ENCODE measurements at places on chromosomes 2 and 18.

DNA sequence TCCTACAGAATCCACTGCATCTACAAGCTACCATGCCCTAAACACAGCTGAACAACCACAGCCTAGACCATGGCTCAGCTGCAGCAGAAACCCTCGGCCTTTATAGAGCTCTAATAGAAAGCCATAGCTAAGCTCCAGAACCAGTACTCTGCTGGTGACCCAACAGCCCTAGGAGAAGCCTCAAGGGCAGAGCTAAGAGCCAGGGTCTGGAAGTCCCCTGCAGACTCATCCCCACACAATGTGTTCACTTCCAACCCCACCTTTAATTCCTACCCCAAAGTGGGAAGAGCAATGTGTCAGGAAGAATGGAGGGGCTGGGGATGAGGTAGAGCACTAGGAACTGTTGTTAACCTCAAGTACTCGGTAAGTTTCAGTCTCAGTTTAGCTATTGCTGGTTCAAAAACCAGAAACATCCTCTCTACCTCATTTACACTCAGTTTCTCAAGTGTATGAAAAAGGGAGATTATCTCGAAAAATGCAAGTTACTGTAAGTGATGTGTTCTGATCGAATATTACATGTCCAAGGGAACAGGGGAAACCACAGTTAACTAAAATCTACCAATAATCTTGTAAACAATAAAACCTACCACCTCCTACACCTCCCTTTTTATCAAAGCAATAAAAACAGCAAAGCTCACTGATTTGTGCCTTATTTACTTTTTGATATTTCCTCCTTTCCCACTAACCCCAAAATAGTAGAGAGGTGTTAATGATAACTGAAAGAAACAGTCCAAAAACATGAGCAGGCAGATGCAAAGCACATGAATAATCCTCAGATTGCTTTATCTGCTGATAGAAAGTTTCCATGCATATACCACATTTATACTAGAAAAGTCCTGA, 36.2 kb downstream of the THADA start:
- DNase-seq: no peak

DNA sequence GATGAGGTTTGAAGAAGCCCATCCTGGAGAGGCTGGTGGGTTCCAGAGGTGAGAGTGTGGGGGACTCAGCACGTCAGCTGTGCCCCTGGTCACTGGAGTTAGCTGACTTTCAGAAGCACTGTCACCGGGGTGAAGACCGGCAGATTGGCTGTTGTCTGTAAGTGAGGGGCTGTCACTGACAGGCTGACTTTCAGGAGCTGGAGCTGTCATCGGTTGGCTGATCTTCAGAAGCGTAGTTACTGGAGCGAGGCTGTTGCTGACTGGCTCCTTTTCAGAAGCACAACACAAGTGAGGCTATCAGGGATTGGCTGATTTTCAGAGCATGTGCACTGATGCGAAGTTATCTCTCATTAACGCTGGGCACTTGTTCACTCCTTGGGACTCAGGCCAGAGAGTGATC, 738.4 kb upstream of the ID2 start:
- DNase-seq: no peak

DNA sequence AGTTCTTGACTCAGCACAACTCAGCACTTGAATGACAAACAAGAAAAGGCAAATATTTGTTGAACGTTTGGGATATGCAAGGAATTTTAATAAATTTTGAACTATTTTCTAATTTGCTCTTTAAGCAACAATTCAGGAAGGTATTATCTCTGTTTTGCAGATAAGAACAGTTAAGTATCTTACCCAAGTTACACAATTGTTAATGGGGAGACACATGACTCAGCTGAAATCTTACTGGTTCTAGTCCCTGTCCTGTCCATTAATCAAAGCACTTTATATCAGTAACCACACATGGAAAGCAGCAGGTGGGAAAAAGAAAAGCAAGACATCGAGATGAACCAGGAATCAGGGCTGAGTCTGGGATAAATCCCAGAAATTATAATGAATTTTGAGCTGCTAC, 493.9 kb upstream of the PIK3C3 start:
- DNase-seq: no peak

DNA sequence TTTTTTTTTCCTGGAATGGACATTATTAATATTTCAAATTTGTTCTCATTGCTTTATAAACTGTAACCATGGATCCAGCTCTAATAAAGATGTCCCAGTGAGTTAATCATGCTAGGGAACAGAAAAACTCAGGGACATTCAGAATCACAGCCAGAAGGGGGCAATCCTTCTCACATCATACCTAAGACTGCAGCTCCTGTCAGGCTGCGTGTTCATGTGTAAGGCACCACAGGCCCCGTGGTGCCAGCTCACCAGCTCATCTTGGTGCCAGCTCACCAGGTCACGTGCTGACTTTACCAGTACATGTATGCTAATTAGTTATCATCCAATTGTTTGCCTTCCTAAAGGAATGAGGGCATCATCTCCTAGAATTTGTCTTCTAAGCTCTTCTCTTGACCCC, 84.7 kb upstream of the NEDD4L start:
- DNase-seq: no peak

DNA sequence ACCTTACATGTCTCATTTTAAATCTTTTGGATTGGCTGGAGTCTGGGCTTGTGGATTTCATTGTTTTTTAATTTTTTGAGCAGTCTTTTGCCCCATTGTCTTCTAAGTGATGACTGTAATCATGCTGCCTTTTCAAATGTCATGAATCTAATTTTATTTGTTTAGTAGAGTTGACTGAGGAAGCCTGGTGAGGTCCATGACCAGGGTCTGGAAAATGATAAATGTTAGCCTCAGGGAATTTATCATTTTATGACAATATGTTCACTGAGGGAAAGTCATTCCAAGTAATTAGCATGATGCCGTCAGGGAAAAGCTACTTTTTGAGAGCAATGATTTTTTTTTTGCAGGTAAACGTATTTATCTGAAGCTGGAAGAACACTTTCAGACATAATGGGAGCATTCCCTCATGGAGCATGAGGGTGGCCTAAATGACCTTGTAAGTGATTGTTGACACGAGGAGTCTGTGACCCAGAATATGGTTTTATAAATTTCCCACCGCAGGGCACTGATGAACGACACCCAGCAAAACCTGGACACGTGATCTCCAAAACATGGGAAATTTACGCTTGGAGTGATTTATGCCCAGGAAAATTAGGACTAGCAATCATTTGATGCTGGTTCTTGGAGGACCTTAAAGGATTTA, 155.3 kb upstream of the NABP1 start:
- DNase-seq: no peak

DNA sequence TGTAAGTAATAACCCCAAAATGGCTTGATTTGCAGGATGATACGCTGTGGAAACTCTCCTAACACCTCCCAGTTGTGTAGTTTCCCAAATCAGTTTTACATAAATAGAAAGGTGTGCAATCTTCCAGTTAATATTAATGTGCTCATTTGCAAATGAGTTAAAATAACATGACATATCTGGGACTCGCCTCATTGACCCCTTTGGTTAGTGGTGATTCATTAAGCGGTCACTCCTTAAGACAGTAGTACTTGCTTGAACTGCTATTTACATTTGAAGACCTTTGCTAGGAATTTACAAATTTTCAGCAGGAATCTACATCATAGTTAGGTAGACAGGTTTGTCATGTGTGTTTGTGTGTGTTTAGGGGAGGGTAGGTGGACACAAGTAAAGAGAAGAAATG, 1367.7 kb upstream of the CELF4 start:
- no peak for DNase-seq

DNA sequence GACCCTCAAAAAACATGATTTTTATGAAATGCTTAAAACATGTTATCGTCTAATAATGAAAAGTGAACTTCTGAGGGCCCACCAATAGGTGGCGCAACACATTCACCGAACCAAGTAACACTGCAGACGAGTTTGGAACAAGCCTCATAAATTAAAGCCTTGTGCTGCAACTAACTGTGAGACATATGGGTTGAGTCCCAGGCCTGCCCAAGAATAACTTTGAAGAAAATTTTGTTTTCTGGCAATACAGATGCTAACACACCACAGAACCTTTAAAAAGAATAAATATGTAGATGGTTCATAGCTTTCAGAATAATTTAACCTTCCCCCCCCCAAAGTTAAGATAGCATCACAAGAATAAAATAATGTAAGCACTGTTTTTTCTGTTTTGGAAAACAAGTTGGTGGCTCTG, 285.9 kb downstream of the RNF144A start:
- peak; percentile 27 for DNase-seq

DNA sequence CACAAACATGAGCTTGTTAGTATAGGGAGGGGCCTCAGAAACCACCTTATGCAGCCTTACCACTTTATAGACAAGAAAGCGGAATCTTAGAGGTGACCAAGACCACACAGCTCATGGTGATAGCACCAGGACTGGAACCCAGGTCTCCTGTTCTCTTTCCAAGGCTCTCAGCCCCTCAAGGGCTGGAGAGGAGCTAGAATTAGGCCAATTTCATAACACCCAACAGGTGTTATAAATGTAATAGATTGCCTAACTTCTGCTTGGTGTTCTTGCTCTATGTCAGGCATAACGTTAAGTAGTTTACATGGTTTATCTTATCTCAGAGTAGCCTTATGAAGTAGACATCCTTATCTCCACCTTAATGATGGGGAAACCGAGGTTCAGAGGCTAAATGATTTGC, 42.9 kb downstream of the RPL37A start:
- no peak for DNase-seq

GRCh38 chr2:47897883-47898731, 8.2 kb downstream of the FBXO11 start:
- no peak for DNase-seq

- no peak for DNase-seq
These were observed 50.5 kb upstream of the GORASP2 start for GRCh38 chr2:170878505-170878904.

DNA sequence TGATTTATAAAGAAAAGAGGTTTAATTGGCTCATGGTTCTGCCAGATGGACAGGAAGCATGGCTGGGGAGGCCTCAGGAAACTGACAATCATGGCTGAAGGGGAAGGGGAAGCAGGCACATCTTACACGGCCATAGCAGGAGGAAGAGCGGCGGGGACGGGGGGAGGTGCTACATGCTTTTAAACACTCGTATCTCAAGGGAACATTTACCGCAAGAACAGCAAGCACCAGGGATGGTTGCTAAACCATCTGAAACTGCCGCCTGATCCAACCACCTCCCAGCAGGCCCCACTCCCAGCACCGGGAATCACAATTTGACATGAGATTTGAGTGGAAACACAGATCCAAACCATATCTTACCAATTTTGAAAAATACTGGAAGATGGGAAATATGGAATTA, 362.8 kb downstream of the FBXO15 start:
- no peak for DNase-seq

DNA sequence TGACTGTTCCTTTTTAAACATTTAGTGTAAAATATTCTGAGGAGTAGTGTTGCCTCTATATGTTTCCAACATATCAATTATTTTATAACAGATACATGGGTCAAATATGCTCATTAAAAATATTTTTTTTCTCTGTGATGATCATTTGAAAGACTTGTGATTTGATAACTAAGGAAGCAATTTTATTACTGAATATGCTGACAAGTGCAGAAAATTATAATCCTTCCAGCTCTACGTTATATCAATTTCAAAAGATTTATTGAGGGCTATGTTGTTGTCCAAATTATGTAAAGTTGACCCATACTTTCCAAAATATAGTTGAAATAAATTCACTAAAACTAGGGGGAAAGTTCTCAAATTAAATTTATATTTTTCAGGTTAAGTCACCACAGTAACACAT, 290.6 kb downstream of the NYAP2 start:
- no peak for DNase-seq

DNA sequence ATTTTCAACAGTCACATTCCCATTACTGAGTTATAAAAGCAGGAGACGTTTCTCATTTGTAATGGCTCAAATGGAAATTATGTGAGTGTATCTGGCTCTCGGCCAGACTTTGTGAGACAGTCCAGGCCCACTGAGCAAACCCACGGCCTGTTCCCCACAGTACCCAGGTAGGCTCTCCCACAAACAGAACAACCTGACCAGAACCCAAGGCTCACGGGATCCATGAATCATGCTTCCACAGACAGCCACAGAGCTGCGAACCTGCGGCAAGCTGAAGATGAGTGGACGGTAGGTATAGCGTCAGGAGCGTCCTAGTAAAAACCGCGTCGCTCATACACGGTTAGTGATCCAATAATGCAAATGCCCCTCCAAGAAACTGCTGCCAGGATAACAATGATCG, 34.2 kb downstream of the NDUFA10 start:
- DNase-seq: peak; percentile 22

DNA sequence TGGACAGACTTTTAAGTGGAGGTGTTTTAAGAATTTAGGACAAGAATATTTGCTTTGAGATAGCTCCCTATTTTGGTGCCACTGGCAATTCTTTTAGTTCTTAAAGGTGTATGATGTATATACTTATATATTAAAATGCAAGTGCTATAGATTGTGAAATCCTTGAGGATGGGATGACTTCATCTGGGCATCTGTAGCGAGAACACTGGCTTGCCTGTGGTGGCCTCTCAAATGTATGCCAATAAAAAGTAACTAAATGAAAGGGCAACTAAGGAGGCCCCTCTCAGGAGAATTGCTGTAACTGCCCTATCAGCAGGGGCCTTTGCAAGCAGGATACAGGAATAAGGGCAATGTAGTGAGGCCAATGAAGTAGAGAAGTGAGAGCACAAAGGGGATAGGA, 2.6 kb upstream of the THUMPD2 start:
- DNase-seq: no peak

- DNase-seq: no peak
These were observed 1106.0 kb downstream of the RPIA start for GRCh38 chr2:89797320-89798038.

DNA sequence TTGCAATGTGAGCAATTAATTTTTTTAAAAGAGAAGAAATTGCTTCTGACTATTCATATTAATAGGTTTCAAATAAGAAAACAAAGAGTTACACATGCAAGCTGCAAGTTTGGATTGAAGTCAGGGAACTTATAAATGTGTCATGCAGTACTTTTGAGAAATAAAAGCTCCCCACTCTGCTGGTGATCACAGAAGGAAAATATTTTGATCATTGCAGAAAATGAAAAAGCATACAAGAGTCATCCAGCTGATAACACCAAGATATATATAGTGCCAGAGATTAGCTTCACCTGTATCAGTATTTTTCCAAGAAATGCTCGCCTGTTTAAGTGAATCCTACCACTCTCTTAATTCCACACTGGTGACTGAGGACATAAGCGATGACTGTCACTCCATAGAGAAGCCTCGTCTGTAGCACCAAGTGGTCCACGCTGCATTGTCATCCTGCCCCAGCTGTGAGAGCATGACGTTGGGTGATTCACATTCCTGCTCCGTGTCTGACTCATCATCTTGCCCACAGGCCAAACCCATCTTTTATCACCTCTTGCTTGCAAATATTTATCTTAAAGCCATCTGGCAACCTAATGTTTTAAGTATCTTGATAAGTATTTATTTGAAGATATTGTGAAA, 178.0 kb downstream of the ASXL3 start:
- DNase-seq: peak; percentile 67

- DNase-seq: no peak
These were observed 28.0 kb upstream of the EDAR start for GRCh38 chr2:109017017-109017416.
